ENCODE measurements at places on chromosomes 2 and 18. TPM values are rescaled to one million over a fixed set of nuclear protein-coding genes. Genes with fewer than 3 reads are reported as not detected.

Gene CCBE1
- 1.0 TPM for total RNA-seq

Gene LYG1
- 0.57 TPM for total RNA-seq

Gene MROH2A
- total RNA-seq, result not detected

Gene CCDC150
- total RNA-seq, result 26.3 TPM

Gene C18orf63
- total RNA-seq, result not detected

Gene NEB
- 1.3 TPM for total RNA-seq

Gene PRKCE
- total RNA-seq, result 26.1 TPM

Gene SETBP1
- 12.9 TPM for total RNA-seq

Gene CD8B
- total RNA-seq, result not detected

Gene MAP3K19
- not detected for total RNA-seq

Gene SLC4A3
- total RNA-seq, result 0.13 TPM

Data from thoracic aorta endothelial cell (primary cell).